GOT3 (cell line): ENCODE measurements at places on chromosomes 1 and 21.

- DNase-seq, result no peak
These were observed 125.7 kb upstream of the TMPRSS2 start for GRCh38 chr21:41633627-41634026.

GRCh38 chr1:28280977-28281381 is 21.7 kb downstream of the SESN2 start:
- no peak for DNase-seq

GRCh38 chr1:223180731-223181321 is 37.8 kb upstream of the TLR5 start:
- DNase-seq, result no peak

DNA sequence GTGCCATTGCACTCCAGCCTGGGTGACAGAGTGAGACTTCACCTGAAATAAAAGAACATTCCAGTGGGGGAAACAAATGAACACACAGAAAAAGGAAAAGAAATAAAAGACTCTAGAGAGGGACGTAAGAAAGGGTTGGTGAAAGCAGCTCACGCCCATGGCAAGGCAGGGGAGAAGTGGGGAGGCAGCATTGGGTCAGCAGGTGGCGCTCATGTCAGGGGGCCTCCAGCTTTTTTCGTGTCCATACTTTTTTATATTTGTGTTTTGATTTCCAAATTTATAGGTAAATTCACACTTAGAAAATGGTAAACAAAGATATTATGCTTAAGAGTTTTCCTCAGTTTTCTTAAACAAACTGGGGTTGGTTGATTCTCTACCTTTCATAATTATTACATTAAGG is 45.5 kb downstream of the VPS13D start:
- DNase-seq, result no peak

DNA sequence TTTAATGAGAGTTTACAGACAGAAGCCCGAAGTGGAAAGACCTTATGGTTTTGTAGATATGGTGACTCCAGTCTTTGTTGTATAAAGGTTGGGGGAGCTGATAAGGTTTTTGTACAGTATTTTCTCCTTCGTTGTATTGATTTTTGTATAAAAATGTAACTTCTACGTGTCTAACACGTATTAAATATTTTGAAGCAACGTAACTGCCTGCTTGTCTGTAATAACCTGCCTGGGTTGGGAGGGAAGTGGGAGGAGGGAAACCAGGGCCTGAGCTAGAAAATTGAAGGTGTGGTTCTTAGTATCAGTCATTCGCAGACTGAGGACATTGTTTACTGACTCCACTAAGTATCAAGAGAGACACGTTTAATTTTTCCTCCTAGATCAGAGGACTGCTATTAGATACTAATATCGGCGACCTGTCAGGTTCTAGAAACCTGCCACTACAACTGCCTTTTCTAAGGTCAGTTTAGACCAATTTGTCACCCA is 2.2 kb downstream of the IER5 start:
- DNase-seq, result no peak

DNA sequence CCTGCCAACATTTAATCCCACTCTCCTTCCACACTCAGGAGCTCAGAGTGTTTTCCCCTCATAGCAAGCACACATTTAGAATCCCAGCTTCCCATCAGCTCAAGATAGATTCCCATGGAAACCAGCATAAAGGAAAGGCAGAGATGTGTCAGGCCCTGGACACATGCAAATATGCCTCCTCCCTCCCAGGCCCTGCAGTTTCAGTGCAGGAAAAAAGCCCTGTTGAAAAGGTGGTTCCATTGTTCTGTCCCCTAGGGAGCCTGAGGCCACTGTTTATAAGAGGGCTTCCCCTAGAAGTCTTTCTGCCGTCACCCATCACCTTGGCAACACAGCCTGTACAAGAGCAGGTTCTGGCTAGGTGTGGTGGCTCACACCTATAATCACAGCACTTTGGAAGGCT is 3.6 kb downstream of the CACNA1S start:
- no peak for DNase-seq

- DNase-seq, result no peak
These were observed 151.9 kb downstream of the CASZ1 start for GRCh38 chr1:10644307-10645128.

DNA sequence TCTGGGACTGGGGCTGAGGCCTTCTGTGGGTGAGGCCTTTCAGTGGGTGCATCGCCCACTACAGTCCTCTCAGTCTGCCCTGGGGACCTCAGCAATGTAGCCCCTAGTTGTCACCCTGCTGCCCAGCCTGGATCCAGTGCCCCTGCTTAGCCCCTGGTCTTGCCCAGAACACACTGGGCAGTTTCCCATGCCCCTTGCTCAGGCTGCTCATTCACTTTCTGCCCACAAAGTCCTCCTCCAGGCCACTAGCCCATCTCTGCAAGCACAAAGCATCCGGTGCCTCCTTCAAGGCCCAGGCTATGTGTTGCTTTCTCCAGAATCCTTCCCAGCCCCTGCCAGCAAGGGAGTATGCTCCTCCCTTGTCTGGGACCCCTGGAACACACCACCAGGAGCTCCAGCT is 5.4 kb upstream of the ADORA1 start:
- DNase-seq, result no peak

DNA sequence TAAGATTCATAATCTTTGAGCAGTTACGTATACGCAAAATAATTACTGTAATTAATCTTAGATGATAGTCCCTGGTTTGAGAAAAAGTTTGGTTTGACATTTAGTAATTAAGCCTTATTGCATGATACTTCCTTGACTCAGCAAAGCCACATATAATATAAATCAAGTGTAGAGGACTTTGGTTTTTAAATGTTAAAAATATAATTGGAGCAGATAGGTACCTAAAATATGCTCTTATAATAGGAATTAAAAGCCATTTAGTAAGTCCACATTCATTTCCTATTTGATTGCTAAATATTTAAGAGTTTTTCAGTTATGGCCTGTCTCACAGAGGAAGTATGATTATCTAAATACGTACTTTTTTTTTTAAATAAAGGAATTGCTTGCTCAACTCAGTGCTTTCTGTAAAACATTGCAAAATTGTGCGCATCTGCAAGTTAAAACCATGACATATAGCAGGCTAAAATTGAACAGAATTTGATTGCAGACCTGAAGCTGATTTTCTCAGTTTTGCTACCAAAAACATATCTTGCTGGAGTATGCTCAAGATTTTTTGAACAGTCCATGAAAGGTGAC is 20.4 kb downstream of the RPE65 start:
- DNase-seq, result no peak

- no peak for DNase-seq
These were observed 28.1 kb downstream of the RAP1A start for GRCh38 chr1:111647736-111648135.

GRCh38 chr1:56910441-56910985 is 55.3 kb downstream of the C8B start:
- no peak for DNase-seq

DNA sequence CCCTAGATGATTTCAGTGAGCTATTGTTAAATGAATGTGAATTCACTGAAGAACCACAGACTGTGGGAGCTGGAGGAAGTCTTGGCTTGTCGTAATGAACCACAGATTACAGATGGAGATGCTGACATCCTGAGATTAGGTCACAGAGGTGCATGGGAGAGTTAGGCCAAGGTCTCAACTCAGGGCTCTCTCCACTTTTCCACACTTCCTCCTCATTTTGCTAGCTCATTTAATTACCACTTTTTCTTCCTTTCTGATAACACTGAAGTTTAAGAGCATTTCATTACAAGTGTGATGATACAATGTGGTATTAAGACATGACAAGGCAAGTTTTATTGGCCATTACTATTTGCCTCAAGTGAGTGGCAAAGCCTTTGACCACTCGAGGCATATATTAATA is 30.8 kb downstream of the ST6GALNAC3 start:
- no peak for DNase-seq

DNA sequence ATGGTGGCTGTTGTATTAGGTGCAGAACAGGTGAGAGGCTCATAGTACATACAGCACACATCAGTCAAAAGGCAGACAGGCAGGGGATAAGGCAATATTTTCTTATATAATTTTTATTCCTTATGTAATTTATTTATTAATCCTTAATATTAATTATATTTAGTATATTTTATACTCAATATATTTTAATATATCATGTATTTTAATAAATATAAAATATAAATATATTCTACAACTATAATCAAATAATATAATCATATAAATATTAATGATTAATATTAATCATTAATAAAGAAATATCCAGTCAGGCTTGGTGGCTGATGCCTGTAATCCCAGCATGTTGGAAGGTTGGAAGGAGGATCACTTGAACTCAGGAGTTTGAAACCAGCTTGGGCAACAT is 17.7 kb upstream of the ACBD3 start:
- DNase-seq, result no peak

GRCh38 chr1:226051365-226051764 is 11.2 kb upstream of the H3-3A start:
- DNase-seq, result no peak

GRCh38 chr21:38303300-38303699 is 46.5 kb downstream of the KCNJ15 start:
- peak; percentile 54 for DNase-seq

- DNase-seq, result no peak
These were observed 450 bp upstream of the POU3F1 start for GRCh38 chr1:38046884-38047602.

- no peak for DNase-seq
These were observed at the start of gene DIRAS3 for GRCh38 chr1:68049941-68050878. TSS of gene DIRAS3 (minus strand) at chr1:68050627. CDS start at chr1:68047297, 3,330 bp downstream.
